ENCODE measurements at places on chromosomes 2 and 18. TPM values are rescaled to one million over a fixed set of nuclear protein-coding genes. Genes with fewer than 3 reads are reported as not detected.

DNA sequence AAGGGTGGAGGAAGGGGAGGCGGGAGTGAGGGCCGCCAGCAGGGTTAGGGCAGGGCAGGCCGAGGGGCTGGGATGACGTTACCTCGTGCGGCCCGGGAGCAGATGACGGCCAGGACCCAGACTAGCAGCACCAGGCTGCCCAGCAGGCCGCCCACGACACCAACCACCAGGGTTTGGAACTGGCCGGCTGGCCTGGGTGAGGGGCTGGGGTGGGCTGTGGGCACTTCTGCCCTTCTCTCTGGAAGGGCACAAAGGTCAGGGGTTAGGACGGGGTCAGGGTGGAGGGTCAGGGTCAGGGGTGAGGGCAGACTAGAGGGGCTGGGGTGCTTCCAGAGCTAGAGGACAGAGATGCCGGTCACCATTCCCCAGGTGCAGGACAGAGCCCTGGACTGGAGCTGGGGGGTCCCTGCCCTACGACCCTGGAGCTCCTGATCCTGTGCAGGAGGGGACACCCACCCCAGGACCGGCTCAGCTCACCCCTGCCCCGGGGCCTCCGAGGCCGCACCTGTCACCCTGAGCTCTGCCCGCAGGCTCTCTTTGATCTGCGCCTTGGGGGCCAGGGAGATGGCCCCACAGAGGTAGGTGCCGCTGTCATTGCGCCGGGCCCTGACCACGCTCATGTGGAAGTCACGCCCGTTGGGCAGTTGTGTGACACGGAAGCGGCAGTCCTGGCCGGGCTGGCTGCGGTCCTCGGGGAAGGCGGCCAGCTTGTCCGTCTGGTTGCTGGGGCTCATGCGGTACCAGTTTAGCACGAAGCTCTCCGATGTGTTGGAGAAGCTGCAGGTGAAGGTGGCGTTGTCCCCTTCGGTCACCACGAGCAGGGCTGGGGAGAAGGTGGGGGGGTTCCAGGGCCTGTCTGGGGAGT, 6.3 kb downstream of the PDCD1 start:
- no peak for DNase-seq

- peak; percentile 78 for DNase-seq
These were observed 4.6 kb downstream of the LOXL3 start for GRCh38 chr2:74548900-74549826.

GRCh38 chr18:8830067-8831060, 125.0 kb downstream of the MTCL1 start:
- no peak for DNase-seq

DNA sequence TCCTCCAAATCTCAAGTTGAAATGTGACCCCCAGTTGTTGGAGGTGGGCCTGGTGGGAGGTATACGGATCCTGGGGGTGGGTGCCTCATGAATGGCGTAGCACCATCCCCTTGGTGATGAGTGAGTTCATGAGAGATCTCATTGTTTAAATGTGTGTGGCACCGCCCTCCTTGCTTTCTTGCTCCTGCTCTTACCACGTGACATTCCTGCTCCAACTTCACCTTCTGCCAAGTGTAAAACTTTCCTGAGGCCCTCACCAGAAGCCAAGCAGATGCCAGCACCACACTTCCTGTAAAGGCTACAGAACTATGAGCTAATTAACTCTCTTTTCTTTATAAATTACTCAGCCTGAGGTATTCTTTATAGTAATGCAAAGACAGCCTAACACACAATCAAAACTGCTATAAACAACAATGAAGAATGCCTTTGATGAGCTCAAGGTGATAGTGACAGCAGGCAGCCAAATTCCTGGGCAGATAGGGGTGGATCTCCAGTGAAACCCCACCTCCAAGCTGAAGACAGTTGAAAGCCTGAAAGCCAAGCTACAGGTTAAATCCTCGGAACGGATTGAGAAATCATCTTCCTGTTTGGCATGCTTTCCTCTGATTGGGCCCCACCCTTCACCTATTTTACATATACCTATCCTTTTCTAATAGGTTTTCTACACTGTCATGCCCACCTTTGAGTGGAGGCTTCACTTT, 26.9 kb downstream of the MCEE start:
- no peak for DNase-seq

- DNase-seq, result no peak
These were observed at the start of gene CYP27C1 for GRCh38 chr2:127220102-127220767. CYP27C1 (minus strand) TSS chr2:127220299; CDS start chr2:127220270, 29 bp downstream.

Gene RBM45
- total RNA-seq, result 8.5 TPM
